ENCODE measurements at places on chromosomes 11 and 22.
A peak's percentile ranks its signal among the peaks of the same experiment; 100 is the strongest.

GRCh38 chr11:12376259-12377081 lies 901 bp upstream of the PARVA start:
- DNase-seq = no peak

- no peak for DNase-seq
Measured at GRCh38 chr11:15473954-15474837, 359.5 kb downstream of the INSC start.

GRCh38 chr11:104967534-104968354 lies 630 bp downstream of the CASP4 start:
- DNase-seq = no peak

GRCh38 chr11:22249871-22250270 lies 57.0 kb downstream of the ANO5 start:
- no peak for DNase-seq

- DNase-seq = peak; percentile 86
Measured at GRCh38 chr11:46391578-46392420, at the start of gene CHRM4. Gene CHRM4, minus strand, starts transcription at chr11:46391776. Its CDS starts 5,219 bp downstream, at chr11:46386557.

GRCh38 chr11:94793822-94794221 lies 25.7 kb downstream of the AMOTL1 start:
- DNase-seq = no peak

DNA sequence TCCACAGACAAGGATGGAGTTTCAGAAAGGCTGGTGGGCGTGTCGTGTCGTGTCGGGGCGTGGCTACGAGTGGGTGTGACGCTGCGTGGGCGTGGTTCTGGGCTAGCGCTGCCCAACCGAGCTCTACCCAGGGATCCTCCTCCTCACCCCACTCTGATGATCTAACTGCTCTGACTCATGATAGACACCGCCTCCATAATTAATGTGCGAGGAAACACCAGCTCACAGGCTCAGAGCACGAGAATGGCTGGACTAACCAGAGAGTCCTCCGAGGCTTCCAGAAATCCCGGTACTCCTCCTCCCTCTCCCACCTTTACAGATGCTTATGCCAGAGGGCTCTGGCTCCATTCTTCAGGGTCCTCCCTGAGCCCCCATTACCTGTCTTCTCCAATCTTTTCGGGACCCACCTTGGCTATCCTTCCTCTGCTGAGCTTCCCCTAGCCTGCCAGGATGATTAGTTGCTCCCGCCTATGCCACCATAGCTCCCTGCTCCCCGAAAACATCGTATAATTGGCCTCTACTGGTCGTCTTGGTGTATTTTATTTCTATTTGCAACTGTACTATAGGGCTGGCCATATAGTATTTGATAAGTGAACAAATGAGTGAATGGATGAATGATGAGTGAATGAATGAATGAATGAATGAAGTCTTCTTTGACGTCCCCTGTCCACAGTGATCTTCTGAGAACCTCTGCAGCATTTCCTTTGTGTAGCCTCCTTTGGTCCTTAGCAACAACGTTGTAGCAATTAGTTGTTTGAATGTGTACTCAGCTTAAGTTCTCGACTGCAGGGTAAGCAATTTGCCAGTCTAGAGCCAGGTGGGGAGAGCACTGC lies 21.7 kb downstream of the TMPRSS13 start:
- DNase-seq = no peak

GRCh38 chr22:44297470-44298061 lies 15.2 kb downstream of the SHISAL1 start:
- DNase-seq = no peak

- no peak for DNase-seq
Measured at GRCh38 chr11:36300650-36301049, 4.6 kb downstream of the PRR5L start.

- no peak for DNase-seq
Measured at GRCh38 chr11:127259102-127259501, 258.5 kb upstream of the KIRREL3 start.

GRCh38 chr11:130426837-130427341 lies 1.5 kb downstream of the ADAMTS8 start:
- no peak for DNase-seq

GRCh38 chr11:66936311-66936711 lies 21.9 kb downstream of the PC start:
- no peak for DNase-seq

- DNase-seq = no peak
Measured at GRCh38 chr11:65381716-65382032, 772 bp downstream of the SLC25A45 start.

DNA sequence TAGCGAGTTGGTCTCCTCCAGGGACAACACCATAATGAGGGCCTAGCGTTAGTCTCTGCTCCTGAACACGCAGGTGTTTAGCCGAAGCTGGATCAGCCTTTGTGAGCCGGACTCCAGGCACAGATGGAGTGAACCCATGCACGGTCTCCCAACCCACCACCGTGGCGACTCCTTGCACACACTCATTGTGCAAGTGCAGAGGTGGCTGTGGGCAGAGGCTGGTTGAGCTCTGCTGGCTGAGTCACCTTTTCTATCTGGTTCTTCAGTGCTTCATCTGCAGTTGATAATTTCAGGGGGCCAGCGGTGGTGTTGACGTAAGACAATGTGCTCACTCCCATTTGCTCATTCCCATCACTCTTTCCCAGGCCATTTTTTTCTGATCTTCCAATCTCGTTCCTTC lies 72.1 kb upstream of the SLC22A12 start:
- DNase-seq = no peak

GRCh38 chr11:69512136-69512535 lies 30.7 kb downstream of the LINC01488 start:
- no peak for DNase-seq

DNA sequence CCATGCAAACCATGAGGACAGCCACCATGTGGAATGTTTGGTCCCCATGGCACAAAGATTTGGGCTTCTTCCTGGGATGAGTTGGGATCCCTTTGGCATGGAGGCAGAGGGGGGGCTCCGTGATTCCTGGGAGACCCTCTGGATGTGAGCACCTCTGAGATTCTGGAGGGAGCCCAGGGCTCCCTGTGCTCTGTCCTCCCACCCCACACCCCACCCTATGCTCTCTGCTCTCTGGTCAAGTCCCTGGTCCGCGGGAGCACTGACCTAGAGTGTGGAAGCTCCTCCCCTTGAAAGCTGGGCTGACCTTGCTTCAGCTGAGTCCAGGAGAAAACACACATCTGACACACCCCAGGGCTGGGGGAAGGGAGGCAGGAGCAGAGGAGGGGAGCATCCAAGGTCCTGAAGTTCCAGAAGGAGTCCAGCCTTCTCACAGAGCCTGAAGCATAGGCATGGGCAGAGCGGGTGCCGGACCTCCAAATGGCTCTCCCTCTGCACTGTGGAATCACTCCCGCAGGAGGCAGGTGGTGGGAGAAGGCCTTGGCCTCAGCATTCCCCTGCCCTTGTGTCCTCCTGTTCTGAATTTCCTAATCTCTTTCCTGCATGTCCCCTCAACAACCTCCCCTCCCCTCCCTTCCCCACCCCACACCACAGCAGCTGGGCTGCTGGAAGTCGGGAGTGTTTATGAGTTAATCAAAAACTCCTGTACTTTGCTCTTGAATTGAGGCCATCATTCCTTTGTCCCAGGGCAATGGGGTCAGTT lies 25.7 kb upstream of the OAF start:
- DNase-seq = no peak

- DNase-seq = no peak
Measured at GRCh38 chr11:47667135-47667534, 24.8 kb upstream of the MTCH2 start.

DNA sequence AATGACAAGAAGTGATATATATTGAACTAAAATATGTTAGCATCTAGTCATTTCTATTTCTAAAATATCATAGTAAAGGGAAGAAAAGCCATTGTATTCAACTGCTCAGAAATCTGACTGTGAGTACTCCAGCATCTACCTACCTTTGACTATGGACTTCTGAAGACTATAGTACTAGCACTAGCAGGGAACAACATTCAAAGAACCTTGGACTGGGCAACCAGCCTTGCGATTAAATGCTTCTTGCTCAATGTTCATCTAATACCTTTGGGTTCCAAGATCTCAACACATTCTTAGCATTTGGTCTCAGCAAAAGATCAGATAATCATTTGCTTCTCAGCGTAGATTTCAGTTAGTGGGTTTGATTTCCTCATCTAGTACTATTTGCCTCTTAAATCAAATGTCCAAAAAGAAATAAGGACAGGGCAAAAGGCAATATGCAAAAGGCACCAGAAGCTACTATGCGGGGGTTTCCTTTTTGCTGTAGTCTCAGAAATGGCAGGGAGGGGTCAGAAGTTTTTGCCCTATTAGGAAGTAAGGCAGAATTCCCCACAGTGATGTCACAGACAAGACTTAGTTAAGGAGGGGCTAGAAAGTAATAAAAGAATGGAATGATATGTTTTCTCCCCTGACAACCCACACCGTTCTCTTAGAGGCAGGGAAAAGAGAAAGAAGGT lies 80.6 kb downstream of the GAB2 start:
- DNase-seq = no peak

GRCh38 chr11:44530413-44531115 lies 34.9 kb upstream of the CD82 start:
- DNase-seq = no peak

- no peak for DNase-seq
Measured at GRCh38 chr11:116504541-116505297, 268.1 kb downstream of the BUD13 start.

- no peak for DNase-seq
Measured at GRCh38 chr11:27196203-27196897, 155.7 kb downstream of the BBOX1 start.

- DNase-seq = no peak
Measured at GRCh38 chr11:88173956-88174355, 1.3 kb downstream of the RAB38 start.

DNA sequence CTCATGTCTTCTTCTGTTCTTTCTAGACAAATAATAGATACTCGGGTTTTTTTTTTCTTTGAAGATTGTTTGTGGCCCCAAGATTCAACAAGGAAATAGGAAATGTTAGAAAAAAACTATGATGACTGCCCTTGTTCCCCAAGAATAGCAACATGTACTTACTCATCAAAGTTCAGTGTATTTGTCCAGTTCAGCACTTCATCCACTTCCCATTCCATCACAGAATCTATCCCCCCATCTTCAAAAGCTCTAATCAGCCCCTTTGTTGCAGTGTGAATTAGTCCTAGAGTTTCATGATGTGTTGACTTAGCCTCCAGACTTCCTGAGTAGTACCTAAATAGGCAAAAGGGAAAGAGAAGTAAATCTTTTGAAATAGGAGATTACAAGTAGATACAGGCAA lies 74.3 kb downstream of the C11orf65 start:
- DNase-seq = no peak

GRCh38 chr11:122179961-122180834 lies 64.2 kb upstream of the BLID start:
- no peak for DNase-seq

- no peak for DNase-seq
Measured at GRCh38 chr11:68677432-68677831, 6.9 kb upstream of the GAL start.

DNA sequence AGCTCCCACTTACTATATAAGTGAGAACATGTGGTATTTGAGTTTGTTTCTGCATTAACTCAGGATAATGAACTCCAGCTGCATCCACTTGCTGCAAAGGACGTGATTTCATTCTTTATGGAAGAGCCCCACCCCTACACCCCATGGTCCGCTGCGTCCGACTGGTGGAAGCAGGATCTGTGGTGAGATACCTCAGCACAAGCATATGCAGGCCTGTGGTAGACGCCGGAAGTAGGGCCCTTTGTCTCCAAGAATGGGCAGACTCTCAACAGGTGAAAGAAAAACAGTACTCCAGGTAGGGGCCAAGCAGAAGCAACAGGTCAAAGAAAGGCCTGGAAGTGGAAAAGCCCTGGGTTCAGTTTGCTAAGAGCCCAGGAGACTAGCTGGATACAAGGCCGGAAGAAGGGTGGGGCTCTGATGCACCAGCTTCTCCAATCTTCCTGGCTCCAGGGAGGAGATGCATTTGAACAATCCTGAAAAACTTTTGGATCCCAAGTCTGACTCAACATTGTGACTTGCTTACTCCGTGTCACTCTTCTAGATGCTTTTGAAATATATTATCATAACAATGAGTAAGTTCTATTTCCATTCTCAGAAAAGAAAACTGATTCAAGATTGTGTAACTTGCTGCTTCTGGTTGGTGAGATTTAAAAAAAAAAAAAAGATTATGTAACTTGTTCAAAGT lies 30.4 kb downstream of the NEAT1 start:
- no peak for DNase-seq

- no peak for DNase-seq
Measured at GRCh38 chr11:1648653-1649420, 19.3 kb downstream of the KRTAP5-5 start.

DNA sequence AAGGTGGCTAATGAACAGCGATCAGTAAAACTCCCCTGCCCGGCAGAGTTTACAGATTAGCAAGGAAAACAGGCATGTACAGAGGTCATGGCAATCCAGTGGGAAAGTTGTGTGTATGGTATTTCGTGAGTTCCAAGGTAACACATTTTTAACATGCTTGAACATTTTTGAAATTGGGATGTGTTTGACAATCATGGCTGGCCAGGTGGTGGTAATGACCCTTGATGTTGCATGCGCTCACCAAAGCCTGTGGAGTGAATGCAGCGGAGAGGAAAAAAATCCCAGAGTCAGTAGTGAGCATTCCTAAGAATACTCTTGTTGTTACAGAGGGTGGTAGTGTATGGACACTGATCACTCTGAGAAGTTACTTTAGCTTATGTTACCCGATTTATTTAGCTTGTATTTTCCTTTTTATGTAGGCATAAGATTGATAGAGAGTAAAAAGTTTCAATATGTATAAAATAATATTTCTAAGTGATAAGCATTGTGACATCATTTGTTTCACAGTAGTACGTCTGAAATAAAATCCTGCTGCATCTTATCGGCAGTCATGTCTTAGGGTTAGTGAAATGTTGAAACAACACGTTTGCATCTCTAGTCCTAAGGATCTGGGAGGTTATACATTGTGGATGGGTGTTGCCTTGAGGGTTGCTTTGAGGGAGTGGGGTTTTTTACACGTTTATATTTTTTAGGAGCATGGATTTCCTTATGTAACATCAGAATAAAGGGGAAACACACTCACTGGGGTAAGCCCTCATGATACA lies 8.7 kb downstream of the TEAD1 start:
- DNase-seq = no peak

- no peak for DNase-seq
Measured at GRCh38 chr11:64097468-64098317, 62.0 kb downstream of the FLRT1 start.

- no peak for DNase-seq
Measured at GRCh38 chr11:71186806-71187205, 65.6 kb downstream of the SHANK2 start.

Measured in D721Med (cell line).